ENCODE measurements at places on chromosomes 6 and 20.
A peak's percentile ranks its signal among the peaks of the same experiment; 100 is the strongest.

DNA sequence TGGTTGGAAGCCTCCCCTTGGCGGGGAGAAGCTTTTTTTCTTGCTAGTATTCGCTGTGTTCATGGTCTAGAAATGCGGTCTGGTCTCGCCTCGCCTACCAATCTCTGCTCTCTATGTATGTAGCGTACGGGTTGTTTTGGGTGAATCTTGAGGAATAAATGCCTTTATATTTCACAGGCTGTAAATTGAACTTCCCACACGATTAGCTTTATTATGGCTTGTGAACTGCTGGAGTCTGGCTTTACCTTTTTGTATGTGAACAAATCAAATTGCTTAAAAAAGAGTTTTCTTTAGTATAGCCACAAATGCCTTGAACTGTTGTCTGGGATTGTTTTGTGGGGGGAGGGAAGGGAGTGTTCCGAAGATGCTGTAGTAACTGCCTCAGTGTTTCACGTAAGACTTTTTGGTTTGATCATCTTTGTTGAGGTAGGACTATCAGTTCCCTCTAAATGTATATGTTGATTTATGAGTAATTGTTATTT is 2.2 kb downstream of the INSM1 start:
- no peak for DNase-seq

- DNase-seq = no peak
These were observed 33.8 kb downstream of the HDDC2 start for GRCh38 chr6:125267806-125268523.

GRCh38 chr6:56604186-56604585 is 38.5 kb downstream of the DST start:
- DNase-seq = no peak

GRCh38 chr6:110951008-110951407 is 7.5 kb upstream of the GTF3C6 start:
- DNase-seq = no peak

- DNase-seq = no peak
These were observed 43.0 kb upstream of the CCND3 start for GRCh38 chr6:41984623-41985022.

DNA sequence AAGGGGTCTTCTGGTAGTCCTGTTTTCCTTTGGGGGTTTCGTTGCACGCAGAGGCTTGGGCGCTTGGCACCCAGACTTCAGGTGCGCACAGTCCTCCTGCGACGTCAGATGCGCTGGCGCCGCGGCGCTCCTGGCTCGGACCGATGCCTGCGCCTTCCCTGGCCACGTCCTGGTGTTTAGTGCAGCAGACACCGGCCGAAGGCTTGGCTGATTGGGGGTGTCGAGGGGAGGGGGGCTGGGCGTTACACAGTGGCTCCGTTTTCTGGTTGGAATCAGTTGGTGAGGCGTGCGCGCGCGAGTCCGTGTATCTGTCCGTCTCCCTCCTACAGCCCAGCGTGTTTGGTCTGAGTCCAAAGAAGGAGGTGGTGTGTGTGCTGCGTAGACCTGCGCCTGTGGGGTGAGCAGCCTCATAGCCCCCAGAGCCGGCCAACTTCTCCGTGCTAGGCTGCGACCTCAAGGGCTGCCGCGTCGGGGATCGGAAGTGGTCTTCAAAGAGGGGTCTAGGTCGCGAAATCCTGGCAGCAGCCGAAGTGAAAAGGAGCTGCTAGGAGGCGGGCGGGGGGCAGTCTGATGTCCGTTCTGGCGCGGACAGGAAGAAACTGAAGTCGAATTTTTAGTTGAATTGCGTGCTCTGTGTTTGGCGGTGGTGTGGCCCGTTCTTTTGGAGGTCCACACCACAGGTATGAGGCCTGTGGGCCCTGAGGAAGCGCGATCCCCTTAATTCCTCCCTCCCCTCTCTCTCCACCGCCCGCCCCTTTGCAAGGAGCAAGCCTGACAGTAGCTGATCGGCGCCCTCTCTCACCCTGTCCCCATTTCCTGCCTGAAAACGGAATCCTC is 1.5 kb downstream of the SYNDIG1 start:
- DNase-seq = no peak

GRCh38 chr20:33609504-33609903 is 52.6 kb upstream of the C20orf144 start:
- DNase-seq = no peak

DNA sequence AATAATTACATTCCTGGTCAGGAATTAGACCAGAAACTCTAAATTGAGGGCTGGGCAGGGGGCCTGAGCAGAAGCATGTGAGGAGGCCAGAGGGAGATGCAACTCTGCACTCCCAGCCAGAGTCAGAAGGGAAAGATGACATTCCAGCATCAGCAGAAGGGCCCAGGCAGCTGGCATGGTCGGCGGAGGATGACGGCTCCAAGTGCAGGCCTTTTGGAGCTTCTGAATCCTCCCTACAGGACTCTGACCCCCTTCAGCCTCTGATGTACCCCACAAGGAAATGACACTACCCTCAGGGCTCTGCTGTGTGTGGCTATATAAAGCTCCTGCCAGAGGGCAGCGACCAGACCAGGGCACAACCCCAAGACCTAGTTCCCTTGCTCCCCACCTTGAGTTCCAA is 1.9 kb downstream of the LRFN2 start:
- DNase-seq = no peak

DNA sequence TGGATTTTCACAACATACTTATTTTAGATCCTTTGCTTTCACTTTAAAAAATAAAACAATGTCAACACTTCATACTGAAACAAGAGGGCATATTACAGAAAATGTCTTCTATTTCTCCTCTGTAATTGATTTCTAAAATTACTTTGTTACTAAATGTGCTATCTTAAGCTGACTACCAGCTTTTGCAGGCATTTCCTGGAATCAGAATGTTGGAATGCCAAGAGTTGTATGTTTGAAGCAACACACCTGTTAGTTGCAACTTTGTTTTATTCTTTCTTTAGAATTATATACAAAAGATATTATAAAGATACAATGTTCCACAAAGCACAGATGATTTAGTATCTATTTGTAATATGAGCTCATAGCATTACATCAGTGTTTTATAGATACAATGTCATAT is 62.5 kb upstream of the TMEM170B start:
- no peak for DNase-seq

DNA sequence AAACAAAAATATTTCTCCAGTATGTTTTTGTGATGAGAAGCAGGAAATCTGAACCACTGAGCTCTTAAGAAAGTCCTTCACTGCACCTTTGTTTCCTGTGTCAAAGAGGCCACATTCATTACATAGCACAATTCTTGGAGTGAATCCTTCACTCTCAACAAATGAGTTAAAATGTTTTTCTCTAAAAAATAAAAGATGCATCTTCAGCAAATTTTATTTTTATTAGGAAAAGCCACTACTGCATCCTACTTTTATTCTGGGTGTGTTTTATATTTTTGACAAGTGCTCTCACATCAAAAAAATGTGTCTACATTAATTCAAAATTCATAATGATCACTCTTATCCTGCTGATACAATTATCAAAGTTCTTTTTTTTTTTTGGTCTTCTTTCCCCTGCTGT is 76.3 kb downstream of the PLCB4 start:
- DNase-seq = no peak

DNA sequence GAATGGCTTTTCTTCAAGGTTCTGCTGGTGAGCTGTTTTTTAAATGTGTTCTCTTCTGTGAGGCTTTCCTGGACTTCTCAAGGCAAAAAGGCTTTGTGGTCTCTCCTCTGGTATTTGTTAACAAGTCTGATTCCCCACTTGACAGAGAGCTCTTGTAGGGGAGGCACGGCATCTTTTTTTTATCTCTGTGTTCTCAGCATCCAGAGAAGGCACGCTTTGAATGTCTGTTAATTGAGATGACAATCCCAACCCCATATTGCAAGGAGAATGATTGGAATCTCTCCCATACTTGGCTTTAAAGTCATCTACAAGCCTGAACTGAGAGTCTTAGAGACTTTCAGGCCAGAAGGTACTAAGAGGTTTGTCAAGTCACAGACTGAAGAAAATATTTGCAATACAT is 22.6 kb downstream of the EDN1 start:
- peak; percentile 73 for DNase-seq

GRCh38 chr6:111806165-111806547 is 67.1 kb downstream of the FYN start:
- DNase-seq = no peak

DNA sequence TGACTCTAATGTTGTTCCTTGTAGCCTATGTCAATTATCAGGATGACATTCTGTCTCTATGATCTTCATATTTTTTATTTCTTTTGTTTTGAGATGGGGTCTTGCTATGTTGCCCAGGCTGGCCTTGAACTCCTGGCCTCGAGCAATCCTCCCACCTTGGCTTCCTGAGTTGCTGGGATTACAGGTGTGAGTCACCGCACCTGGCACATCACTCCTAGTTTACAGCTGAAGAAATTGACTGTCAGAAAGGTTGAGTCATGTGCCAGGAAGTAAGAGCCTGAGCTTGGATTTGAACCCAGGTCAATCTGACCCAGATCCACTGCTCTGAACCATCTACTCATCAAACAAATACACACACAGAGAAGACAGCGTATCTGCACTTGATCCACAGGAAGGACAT is 14.4 kb downstream of the PPP1R3G start:
- DNase-seq = no peak

- DNase-seq = no peak
These were observed 286.9 kb upstream of the PTCHD4 start for GRCh38 chr6:48397887-48398286.

DNA sequence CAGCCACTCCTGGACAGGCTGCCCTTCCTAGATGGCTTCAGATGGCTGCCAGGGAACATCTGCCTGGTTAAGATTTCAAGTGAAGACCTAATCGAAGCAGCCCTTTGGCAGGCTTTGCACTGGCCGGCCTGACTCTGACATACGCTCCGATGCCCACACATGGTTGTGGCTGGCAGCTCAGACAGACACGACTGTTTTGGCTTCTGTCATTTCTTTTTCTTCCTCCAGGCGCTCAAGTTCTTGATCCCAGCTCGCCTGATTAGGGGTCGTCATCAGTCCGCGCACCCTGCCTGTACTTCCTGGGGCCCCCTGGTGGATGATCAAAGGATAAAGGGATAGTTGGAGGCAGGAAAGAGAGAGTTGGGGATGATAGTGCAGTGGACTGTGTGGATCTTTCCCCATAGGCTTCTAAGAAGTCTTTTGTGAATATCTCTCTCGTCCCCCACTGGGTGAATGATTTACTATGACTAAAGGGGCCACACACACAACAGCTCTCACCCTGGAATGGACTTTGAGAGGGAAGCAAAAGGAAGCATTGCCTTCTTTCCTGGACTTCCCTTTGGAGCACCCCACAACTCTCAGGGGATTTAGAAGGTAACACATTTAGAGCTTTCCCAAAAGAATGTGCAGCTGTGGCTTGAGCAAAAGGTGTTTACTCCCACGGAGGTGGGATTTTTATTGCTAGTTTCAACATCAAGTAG is 21.4 kb upstream of the TRAM2 start:
- peak; percentile 80 for DNase-seq
